ENCODE measurements at places on chromosomes 16 and 17.

GRCh38 chr16:9392956-9393355 is 301.5 kb downstream of the HAPSTR1 start:
- no peak for DNase-seq

- DNase-seq: peak; percentile 78
Measured at GRCh38 chr16:55871411-55872038, 3.6 kb downstream of the CES5A start.

GRCh38 chr16:56191835-56192634 is 746 bp downstream of the GNAO1 start:
- peak; percentile 22 for DNase-seq

DNA sequence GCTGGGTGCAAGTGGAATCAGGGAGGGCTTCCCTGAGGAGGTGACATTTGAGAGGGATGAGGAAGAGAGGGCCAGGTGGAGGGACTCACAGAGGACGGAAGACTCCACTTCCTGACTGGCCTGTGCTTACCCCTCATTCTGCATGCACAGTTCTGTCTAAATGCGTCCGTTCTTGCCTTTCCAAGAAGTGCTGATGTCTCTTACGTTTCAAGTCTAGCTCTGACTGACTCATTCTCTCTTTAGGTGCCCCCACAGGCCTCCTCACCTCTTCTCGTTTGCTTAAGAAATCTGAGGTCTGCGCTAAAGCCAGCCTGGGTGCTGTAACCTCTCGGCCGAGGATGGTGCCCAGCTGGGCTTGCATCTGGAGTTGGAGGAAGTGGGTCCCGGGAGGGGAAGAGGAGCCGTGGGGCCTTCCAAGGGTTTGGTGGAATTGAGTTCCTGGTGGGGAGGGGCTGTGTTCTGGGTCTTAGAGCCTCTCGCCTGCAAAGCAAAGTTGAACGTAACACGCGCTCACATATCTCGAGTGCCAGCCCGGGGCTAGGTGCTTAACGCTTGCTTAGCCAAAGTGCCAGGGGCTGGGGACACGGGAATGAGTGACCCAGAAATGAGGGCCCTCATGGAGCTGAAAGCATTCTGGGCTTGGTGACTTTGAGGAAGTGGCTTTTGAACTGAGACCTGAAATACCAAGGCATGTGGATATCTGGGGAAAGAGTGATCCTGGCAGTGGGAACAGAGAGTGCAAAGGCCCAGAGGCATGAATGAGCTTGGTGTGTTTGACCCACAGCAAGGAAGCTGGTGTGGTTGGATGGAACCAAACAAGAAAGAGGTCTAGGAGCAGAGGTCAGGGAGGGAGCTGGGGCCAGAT is 4.8 kb downstream of the IL4R start:
- DNase-seq: no peak
